Activated T-helper 1 cell treated with anti-CD3 and anti-CD28 coated beads, Interleukin-2, amount 50 U/mL, for 16 hours (primary cell): ENCODE measurements at places on chromosomes 7 and 10.
A peak's percentile ranks its signal among the peaks of the same experiment; 100 is the strongest.

DNA sequence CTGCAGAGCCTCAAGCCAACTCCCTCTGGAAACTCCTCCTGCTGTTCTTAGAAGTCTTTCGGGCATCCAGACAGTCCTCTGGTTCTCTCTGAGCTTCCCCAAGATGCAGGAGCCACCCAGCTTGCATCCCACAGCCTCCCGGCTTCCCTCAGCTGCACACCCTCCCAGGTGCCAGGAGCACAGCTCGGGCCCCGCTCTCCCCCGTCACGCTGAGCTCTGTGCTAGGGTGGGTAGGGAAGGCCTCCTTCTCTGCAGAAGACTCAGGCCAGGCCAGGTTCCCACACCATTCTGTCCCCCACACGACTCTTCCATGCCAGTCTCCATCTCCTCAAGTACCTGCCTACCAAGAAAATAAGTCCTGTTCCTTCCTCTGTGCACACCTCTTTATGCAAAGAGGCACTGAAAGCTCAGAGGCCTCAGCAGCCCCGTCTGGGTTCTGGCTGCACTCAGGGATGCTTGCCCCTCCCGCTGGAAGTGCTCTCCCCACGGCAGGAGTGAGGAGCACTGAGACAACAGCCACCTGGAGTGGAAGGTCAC is 537.1 kb downstream of the PTPRN2 start:
- no peak for DNase-seq

GRCh38 chr10:3210251-3210877 is 37.8 kb upstream of the PITRM1 start:
- no peak for DNase-seq

- no peak for DNase-seq
Measured at GRCh38 chr7:1944619-1945210, 274.6 kb downstream of the ELFN1 start.

DNA sequence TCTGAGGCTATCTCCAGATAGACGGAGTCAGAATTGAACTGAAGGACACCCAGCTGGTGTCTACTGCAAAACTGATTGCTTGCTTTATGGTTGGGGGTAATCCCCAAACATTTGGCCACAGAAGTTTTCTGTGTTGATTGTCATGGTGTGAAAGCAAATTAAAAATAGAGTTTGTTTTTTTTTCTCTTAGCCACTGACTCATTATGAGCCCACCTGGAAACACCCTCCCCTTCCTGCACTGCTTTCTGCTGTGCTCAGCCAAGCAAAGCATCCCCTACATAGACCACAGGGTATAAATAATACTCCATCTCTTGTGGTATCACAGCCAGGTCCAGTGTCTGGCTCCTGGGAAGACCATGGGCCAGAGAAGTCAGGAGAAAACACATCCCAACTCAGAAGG is 6.5 kb upstream of the VWC2 start:
- DNase-seq: no peak

- DNase-seq: no peak
Measured at GRCh38 chr7:42794673-42795072, 117.2 kb downstream of the C7orf25 start.

DNA sequence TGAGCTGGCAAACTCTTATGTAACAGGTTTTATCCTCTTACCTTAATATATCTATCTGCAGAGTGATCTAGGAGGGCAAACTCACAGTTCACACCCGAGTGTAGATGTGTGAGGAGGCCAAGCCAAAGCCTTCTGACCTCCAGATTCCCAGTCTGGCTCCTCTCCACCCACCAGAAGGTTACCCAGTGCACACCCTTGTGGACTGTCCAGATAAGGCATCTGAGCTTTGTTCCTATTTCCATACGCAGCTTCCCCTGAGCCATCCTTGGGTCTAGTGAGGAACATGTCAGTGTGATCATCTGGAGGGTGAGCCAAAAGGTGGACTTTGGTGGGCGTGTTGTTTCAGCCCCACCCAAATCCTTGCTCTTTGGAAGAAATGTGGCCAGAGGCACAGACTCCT is 203.0 kb upstream of the MEOX2 start:
- no peak for DNase-seq

DNA sequence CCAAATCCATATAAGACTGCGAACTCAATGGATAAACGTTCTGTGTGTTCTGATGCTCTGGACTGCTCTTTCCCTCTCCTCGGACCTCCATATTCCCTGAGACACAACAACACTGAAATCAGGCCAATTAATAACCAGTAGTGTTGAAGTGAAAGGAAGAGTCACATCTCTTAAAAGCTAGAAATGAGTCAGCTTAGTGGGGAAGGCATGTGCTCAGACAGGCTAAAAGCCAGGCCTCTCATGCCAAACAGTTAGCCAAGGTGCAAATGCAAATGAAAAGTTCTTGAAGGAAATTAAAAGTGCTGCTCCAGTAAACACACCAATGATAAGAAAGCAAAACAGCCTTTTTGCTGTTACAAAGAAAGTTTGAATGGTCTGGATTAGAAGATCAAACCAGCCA is 29.3 kb downstream of the TNS3 start:
- no peak for DNase-seq

- DNase-seq: no peak
Measured at GRCh38 chr7:97513326-97513725, 218.6 kb upstream of the TAC1 start.

DNA sequence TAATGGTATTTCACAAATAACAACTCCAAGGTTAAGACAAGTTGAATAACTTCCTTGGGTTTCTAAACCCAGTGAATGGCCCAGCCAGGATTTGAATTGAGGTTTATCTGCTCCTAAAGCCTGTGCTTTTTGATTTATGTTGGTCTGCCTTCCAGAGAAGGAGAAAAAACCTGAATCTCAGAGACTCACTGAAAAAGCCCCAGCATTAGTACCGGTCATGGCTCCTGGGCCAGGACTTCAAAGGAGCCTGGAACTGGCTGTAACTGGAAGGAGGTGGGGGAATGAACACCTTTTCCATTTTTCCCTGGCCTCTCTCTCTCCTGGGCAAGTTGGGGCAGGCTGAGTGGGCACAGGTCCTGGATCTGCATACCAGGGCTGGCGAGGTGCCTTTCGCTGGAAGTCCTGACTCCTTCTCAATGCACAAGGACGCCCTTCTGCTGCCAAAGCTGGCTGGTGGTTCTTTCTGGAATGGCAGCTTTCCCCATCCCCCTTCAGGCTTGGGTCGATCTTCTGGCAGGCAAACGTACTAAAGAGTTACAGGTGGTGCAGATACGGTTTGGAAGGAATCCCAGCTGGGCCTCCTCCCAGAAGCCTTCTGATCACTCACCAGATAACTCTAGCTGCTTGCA is 268.2 kb downstream of the PTEN start:
- DNase-seq: no peak

- DNase-seq: no peak
Measured at GRCh38 chr7:30206942-30207341, 72.2 kb downstream of the MTURN start.

DNA sequence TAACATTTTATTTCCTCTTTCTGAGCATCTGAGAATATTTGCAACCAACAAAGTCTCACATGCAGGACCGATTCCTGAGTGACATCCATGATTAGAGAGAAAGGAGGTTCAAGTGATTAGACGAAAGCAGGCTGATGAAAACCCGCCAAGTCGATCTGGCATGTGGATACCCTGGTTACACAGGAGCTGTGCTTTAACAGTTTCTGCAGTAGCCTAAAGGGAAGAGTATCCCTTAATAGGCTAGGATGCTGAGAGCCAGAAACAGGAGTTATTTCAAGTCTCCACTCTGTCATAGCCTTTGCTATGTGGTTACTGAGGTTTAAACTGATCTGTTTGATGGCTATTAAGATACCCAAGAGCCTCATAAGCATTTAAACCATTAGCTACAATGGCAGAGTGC is 82.5 kb downstream of the PRKCQ start:
- no peak for DNase-seq

GRCh38 chr10:59557052-59557451 is 152.6 kb downstream of the SLC16A9 start:
- DNase-seq: no peak

- no peak for DNase-seq
Measured at GRCh38 chr10:15211464-15211979, 43.0 kb upstream of the NMT2 start.

- DNase-seq: no peak
Measured at GRCh38 chr10:42963312-42963711, 113.6 kb upstream of the RET start.

GRCh38 chr10:87531908-87532622 is 27.4 kb downstream of the MINPP1 start:
- DNase-seq: no peak

GRCh38 chr10:112639298-112639697 is 192.3 kb downstream of the VTI1A start:
- no peak for DNase-seq

DNA sequence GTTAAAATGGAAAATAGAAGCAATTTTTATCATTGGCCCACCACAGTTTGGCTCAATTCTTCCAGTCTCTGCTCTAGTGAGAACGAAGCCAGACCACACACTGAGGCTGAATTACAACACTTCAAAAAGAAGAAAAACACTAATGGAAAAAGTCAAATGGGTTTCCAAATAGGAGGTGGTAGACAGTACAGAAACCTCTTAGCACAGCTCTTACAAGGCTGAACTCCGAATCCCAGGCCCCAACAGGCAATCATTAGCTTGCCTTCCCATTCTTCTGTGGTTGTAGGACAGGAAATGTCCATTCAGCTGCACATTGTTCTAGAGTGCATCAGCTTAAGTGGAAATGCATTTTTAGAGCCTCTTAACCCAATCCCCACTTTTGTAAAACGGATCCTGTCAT is 115.1 kb upstream of the MEOX2 start:
- DNase-seq: no peak

DNA sequence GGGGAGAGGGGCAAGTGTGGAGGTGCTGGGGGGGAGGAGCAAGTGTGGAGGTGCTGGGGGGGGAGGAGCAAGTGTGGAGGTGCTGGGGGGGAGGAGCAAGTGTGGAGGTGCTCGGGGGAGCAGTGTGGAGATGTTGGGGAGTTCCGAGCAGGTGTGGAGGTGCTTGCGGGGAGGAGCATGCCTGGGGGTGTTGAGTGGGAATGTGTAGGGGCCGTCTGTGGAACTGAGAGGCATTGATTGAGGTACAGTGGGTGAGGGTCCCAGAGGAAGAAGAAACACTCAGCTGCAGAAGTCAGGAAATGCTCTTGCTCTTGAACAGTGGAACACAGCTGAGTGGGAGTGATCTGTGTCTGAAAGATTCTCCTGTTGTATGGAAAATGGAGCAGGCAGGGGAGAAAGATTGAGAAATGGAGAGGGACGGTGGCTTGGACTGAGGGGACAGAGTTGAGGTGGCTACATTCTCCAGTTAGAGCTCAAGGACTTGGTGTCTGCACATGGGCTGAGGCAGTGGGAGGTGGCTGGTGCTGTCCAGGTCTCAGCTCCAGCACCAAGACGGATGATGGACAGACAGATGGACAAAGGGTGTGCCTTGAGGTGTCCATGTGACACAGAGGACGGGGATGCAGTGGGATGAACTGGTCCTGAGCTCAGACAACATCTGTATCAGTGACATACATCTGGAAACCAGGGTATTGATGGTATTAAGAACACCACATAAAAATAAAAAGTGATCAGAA is 25.2 kb upstream of the NCAPG2 start:
- DNase-seq: no peak

GRCh38 chr7:111498391-111499007 is 63.8 kb downstream of the IMMP2L start:
- DNase-seq: no peak

GRCh38 chr7:139680676-139681462 is 96.9 kb downstream of the HIPK2 start:
- peak; percentile 51 for DNase-seq

GRCh38 chr10:44619975-44620374 is 235.1 kb upstream of the CXCL12 start:
- DNase-seq: no peak

DNA sequence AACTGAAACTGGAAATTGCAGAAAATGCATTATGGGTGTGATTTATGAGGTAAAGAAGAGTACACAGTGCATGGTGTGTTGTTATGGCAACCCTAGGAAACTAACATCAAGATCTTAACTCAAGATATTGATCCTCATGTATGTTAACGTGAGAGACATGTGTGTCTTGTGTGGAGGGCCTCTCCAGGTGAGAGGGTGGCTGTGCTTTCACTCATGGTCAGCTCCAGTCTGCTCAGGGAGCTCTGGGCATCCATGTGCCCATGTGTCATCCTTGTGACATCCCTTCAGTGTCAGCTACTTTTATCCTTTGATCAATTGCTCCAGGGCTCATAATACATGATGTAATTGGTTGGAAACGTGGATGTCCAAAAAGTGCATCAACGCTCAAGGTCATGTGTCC is 24.9 kb upstream of the INSYN2A start:
- DNase-seq: no peak

- no peak for DNase-seq
Measured at GRCh38 chr7:50202052-50202555, 102.4 kb upstream of the IKZF1 start.

DNA sequence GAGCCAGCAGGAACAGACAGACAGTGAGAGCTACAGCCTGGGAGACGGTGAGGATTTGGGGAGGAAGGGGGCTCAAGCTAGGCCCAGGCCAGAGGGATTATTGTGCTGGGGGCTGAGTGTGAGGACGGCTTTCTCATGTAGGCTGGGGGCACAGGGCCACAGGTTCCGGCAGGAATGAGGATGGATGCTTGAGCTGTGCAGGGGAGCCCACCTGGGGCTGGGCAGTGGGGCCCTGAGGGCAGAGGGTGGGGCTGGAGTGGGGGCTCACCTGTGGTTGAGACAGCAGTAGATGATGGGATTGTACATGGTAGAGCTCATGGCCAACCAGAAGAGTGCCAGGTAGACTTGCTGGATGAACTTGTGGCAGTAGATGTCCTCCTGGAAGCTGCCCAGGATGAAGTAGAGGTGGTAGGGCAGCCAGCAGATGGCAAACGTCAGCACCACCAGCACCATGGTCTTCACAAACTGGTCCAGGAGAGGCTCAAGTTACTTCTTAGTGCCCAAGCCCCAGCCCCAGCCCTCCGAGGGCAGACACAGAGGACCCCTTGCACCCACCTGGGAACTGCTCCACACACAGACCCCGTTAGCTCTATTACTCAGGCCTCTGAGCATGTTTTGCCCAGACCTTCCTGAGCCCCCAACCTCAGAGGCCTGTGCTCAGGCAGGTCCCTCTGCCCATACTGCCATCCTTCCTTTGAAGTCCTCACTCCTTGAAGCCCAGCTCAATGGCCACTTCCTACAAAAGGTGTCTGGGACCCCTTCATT is 9.7 kb downstream of the TACR2 start:
- DNase-seq: no peak

DNA sequence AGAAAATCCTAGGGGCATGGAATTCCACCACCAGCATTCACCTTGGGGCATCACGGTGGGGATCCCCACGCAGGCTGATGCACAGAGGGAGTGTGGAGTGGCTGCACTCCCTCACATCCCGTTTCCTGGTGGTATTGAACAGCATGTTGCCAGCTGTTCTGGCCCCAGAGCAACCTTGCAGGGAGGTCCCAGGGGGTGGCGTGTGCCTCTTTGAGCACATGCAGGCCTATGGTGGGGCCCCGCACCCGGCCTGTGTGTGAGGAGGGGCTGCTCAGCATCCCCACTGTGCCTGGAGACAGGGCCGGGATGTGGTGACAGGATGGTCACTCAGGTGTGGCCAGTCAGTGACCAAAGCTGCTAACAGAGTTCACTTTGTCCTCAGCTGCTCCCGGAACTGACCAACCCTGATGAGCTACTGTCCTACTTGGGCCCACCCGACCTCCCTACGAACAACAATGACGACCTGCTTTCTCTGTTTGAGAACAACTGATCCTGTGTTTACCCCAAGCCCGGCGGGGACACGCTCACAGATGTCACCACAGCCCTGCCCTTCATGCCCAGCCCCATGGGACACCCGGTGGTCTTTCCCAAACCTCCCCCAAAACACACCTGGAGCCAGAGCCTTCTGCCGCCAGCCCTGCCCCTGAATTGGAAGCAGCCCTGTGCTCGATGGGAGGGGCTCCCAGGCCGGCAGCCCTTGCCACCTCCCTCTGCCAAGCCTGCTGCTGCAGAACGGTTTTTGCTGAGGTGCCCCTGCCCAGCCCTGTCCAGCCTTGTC is 18.7 kb downstream of the ZMIZ2 start:
- DNase-seq: no peak
